Mesenchymal stem cell (in vitro differentiated cells and primary cell): ENCODE measurements at places on chromosomes 1 and 21.

DNA sequence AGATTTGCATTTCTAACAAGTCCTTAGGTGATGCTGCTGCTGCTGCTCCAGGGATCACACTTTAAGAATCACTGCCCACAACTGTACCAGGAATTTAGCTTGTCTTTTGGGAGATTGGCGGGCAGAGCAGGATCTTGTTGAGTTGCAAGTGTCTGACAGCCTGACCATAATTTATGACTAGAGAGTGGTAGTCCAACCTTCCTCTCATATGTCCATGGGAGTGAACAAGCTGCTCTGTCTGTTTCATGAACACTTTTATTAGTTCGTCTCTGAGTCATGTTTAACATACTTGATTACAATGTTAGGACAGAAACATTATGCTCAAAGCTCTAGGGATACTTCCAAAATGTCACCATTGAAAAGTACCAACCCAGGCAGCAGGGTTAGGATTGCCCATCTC, 169.6 kb downstream of the TGFB2 start:
- DNase-seq, result no peak
- no peaks in the 10 kb centered on the region for H3K27me3 ChIP-seq
- H3K4me3 ChIP-seq, result no peak overlapping the region
- no peaks in the 10 kb centered on the region for H3K4me1 ChIP-seq

- no peak overlapping the region for H3K4me3 ChIP-seq
- no peak overlapping the region for H3K27ac ChIP-seq
- H3K4me1 ChIP-seq, result peaks cover 49% of the 10 kb centered on the region
- DNase-seq, result no peak
Measured at GRCh38 chr1:53576381-53576801, 117.2 kb downstream of the DMRTB1 start.

- H3K4me1 ChIP-seq, result no peaks in the 10 kb centered on the region
- H3K27me3 ChIP-seq, result no peaks in the 10 kb centered on the region
- H3K36me3 ChIP-seq, result no peaks in the 10 kb centered on the region
- H3K4me3 ChIP-seq, result no peak overlapping the region
Measured at GRCh38 chr1:89556726-89557444, 32.3 kb downstream of the LRRC8B start.

DNA sequence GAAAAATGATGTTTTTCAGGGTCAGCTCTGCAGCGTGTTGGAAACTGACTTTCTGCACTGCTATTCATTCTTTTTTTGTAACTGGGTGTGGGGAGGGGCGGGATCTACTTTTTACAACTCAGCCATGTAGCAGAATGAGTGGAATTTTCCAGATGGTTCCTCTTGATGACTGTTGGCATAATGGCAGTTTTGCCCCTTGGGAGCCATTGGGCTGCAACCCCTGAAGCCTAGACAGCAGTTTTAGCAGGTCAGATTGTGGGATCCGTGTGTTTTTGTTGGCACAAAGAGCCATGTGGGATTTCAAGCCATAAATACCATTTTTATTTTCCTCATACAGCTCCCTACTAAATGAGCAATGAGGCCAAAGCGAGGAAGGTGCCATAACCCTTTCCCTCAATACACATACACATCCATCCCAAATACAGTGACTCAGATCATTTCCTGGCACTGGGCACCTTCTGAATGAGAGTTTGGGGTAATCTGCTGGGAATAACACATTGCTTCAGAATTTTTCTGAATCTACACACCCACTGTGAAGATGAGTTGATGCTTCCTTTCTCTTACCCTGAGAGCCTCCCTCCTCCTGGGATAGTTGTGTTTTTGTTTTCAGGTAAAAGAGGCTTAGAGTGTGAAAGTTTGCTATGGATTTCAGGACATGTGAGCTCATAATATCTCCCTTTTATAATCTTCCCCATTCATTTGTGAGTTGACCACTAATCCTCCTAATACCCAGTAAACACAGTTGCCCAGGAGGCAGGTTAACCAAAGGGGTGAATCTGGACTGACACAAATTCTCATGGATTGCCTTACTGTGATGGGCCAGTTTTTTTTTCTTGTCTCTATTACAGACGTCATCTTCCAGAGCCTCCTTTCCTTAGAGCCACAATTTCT, 13.1 kb downstream of the S100A10 start:
- H3K36me3 ChIP-seq, result peaks cover 16% of the 10 kb centered on the region
- H3K27ac ChIP-seq, result peak overlapping the region; percentile 92
- no peak for DNase-seq
- H3K4me1 ChIP-seq, result peaks cover 15% of the 10 kb centered on the region

GRCh38 chr1:248924696-248925532, 18.9 kb downstream of the PGBD2 start:
- H3K27ac ChIP-seq, result peak overlapping the region; percentile 33
- no peaks in the 10 kb centered on the region for H3K36me3 ChIP-seq
- no peaks in the 10 kb centered on the region for H3K27me3 ChIP-seq
- peak; percentile 81 for DNase-seq

DNA sequence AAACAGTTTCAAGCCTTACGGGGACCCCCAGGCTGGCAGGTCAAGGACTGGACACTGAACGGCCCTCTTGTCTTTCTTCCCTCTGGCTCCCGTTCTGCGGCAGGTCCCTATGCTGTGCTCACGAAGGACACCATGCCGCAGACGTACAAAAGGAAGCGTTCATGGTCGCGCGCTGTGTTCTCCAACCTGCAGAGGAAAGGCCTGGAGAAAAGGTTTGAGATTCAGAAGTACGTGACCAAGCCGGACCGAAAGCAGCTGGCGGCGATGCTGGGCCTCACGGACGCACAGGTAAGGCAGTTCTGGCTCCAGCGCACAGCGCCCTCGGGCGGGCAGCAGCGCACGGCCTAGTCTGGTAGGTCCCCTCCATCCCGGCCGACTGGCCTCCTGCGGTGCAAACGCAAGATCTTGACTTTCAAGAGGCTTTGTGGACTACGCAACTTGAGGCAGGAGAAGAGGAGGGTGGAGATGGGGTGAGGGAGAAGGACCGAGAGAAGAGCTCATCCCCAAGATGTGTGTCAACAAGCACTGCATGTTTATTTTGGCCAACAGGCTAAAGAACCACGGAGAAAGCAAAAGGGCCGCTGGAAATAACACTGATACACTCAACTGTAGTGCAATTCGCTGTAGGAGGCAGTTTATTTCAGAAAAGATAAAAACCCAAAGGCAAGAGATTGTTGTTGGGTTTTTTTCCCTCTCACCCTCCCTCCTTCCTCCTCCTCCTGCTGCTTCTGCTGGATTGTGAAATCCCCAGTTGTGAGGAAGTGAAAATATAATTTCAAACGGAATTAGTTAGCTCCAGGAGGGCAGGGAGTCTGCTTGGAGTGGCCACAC, 3.0 kb downstream of the HLX start:
- no peaks in the 10 kb centered on the region for H3K27me3 ChIP-seq
- H3K36me3 ChIP-seq, result peaks cover 49% of the 10 kb centered on the region
- H3K4me1 ChIP-seq, result peaks cover 28% of the 10 kb centered on the region
- H3K27ac ChIP-seq, result peak overlapping the region; percentile 92
- DNase-seq, result peak; percentile 93
- peak overlapping the region; percentile 91 for H3K4me3 ChIP-seq

DNA sequence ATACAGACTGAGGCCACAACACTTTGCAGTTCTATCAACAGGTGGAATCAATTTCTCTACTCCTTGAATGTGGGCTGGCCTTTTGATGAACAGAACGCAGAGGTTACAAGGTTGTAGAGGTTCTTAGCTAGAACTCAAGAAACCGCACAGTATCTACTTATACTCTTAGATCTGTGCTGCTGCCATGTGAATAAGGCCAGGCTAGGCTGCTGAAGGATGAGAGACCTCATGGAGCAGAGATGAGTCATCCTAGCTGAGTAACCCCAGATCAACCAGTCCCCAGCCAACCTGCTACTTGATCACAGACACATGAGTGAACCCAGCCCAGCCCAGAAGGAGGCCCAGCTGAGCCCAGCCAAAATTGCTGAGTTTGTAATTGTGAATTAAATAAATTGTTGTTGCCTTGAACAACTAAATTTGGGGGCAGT, 35.3 kb upstream of the BCAR3 start:
- no peak for DNase-seq
- H3K27ac ChIP-seq, result no peak overlapping the region
- H3K4me1 ChIP-seq, result peaks cover 2% of the 10 kb centered on the region
- H3K4me3 ChIP-seq, result no peak overlapping the region

DNA sequence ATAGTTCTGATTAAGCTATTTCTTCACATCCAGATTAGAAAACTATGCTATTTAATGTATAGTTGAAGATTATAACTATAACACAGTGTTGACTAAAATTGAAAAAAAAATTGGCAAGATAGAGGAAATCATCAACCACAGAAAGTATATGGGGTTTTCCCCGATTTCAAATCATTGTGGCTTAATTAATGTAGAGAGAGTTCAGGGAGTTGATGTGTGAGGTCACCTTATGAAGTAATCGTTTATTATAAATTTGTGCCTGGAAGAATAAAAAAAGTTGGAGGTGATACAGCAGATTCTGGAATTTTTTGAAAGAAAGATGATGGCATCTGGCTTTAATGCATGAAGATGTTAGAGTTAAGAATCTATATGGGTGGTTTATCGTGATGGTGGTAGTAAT, 84.3 kb downstream of the PTGS2 start:
- H3K4me1 ChIP-seq, result no peaks in the 10 kb centered on the region
- H3K27me3 ChIP-seq, result no peaks in the 10 kb centered on the region
- no peak overlapping the region for H3K27ac ChIP-seq
- no peak for DNase-seq
